NCI-H187 treated with DMSO at 0.1 percent for 48 hours (cell line): ENCODE measurements at places on chromosomes 5 and 9.

- no peak for DNase-seq
Observed at GRCh38 chr5:132072528-132072927, 1.1 kb upstream of the CSF2 start.

DNA sequence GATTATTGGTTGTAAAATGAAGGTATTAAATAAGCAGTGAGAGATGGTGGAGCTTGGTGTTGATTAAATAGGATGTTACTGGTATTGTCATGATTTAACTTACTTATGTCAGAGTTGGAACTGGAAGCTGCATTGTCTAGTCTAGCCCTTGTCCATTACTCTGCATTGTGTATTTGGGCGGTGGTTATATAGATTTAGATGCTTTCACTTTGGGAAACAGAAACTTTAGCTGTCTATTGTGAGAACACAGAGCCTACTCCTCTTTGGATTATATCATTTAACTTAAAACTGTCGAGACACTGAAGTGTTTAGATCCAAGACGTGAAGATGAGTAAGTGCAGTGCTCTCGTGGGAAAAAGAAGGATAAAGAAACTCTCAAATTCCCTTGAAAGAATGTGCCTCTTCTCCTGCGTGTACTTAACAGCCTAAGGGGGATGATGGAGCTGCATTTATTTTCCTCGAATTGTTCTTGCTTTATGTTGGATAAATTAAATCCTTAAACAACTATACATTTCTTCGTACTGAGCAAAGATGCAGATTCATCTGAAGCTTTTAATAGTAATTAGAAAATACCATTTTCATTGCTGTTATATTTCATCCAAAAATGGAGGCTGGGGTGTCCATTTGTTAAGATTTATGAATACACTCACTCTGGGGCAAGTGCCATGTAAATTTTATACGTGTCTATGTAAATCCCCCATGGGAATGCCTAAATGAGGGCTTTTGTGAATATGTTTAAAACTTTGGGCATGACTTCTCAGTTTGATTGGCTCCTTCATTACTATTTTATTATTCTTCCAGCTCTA is 21.6 kb downstream of the FBXL7 start:
- no peak for DNase-seq

DNA sequence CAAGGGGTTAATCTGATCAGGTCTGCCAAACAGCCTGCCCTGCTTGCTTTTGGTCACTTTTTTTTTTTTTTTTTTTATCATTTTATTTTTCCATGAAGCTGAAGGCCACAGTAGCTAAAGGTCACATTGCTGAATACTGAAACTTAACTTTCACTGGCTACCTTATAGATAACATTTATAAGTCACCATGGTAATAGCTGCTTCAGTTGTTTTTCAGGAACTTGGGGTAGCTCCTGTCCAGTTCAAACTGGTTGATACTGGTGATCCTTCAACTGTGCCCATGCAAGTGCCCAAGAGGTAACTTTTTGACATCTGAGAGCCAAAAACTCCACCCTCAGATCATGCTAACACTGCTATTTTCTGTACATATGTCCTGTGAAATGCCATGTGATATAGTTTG is 68.3 kb upstream of the RGS7BP start:
- DNase-seq = no peak

DNA sequence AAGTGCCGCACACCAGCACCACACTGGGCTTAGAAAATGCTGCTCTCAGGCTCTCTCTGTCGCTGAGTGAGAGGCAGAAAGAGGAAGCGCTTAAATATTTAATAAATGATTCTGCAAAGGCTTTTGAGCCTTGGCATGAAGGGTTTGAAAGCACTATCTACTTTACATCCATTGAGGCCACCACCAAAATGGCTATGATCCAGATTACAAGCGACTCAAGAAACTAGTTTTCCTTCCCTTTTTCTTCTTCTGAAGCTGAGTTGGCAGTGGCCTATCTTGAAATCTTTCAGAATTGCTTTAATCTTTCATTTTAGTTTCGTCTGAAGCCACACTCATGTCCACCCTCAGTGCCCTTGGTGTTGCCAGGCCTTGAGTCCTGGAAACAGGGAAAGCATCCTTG is 59.5 kb downstream of the EBF1 start:
- DNase-seq = no peak

- no peak for DNase-seq
Observed at GRCh38 chr9:125262294-125262991, 817 bp downstream of the GAPVD1 start.

DNA sequence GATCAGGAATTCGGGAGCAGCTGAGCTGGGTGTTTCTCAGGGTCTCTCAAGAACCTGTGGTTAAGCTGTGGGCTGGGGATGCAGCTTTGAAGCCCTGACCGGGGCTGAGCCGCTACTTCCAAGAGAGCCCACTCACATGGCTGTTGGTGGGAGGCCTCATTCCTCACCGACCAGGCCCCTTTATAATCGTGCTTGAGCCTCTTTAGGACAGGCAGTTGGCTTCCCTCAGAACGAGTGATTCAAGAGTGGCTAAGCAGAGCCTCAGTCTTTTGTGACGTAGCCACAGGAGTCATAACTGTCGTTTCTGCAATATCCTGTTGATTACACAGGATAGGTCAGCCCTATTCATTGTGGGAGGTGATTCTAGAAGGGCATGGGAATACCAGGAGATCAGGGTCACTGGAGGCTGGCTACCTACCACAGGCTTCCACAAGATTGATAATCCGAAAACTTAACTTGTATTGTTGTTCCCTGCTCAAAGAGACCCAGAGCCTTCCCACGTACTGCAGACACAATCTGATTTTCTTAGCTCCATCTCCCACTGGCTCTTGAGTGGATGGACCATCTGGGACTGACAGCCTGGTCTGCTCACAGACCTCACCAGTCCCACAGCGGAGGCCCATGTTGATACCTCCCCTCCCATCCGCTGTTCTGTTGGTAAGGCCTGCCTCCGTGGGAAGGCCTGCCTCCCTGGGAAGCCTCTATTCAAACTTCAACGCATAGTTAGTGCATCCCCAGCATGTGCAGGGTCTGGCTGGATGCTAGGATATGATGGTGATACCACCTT is 3.0 kb upstream of the ERGIC1 start:
- DNase-seq = no peak

- DNase-seq = no peak
Observed at GRCh38 chr9:117084221-117084620, 330.6 kb downstream of the ASTN2 start.

DNA sequence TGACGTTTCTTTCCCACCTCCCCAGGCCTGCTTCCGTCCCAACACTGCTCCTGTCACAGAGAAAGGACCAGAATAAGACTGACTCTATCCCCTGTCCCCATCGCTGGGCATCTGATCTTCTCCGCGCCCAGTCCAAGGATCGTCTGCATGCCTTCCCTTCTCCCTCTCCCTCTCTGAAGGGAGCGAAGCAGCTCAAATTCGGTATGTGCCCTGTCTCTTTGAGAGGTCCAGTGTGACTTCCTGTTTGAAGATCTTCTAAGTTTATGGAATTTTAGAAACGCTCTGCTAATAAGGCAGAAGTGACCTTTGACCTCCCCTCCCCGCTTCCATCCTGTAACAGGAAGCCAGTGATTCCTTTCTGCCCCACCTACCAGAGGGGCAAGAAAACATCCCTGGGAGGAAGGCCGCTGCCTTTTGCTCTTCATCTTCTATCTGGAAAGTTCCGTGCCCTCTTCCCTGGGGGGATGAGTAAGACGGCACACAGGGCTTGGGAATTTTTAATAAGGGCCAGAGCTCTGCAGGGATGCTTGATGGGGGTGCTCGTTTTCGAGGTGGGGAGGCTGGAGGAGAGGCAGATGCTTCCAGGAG is 40.7 kb upstream of the RNU6ATAC start:
- no peak for DNase-seq

DNA sequence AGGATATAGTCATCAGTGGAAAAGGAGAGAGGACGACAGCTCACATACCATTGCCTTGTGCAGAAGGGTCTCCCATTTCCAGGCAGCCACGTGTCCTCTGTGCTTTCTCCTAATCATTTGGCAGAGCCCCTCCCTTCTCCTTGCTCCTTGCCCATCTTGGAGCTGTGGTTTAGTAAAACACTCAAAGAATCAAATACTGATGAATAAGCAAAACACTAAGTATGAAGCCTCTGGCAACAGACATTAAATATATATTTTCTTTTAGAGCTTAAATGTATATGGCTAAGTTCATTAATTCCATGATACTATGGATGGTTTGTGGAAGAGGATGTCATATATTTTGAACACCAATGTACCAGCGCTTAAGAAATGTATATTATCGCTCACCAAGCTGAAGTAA is 278.5 kb downstream of the SAXO1 start:
- DNase-seq = no peak

DNA sequence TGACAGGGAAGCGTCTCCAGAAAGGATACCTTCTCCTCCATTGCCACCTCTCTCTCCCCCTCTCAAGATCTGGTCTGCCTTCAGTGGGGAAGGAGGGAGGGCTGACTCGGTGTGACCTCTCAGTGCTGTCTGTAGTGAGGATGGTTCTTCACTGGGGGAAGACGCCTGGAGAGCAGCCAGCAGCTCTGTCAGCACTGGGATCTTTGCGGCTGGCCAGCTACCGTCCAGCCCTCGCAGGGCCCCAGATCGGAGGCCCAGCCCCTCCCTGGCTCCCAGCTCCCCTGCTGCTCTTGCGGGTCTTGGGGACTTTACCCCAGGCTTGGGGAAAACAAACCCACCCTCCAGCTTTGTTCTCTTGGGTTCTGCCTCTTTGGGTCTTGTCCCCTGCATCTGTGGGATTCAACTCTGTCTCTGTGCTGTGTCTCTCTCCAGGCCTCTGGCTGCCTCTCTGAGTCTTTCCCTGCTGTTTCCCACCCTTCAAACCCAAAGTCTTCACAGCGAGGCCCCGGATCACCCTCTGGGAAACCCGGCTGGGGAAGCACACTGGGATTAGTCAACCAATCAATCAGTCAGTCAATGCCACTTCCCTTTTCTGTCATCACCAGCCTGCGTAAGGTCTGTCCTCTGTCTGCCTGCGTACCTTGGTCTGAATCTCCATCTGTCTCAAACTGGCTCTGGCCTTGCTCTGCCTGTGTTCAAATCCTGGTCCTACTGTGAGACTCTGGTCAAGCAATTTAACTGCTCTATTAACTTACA is 23.0 kb downstream of the FGF18 start:
- DNase-seq = no peak
